ENCODE measurements at places on chromosomes 6 and 20. TPM values are rescaled to one million over a fixed set of nuclear protein-coding genes. Genes with fewer than 3 reads are reported as not detected.

Gene PPP1R14C
- 26.3 TPM for total RNA-seq

Gene TSPO2
- total RNA-seq = not detected

Gene SCRT2
- not detected for total RNA-seq

Gene FAXC
- 7.2 TPM for total RNA-seq

Gene PDE7B
- total RNA-seq = 2.4 TPM

Gene TUBB
- 1,940 TPM for total RNA-seq

Gene STX11
- 0.22 TPM for total RNA-seq

Gene SLC16A10
- 0.63 TPM for total RNA-seq

Gene COL9A3
- 4.6 TPM for total RNA-seq

Gene LHFPL5
- total RNA-seq = 0.12 TPM

Measured in epithelial cell of proximal tubule (primary cell).